ENCODE measurements at places on chromosomes 2 and 18.

DNA sequence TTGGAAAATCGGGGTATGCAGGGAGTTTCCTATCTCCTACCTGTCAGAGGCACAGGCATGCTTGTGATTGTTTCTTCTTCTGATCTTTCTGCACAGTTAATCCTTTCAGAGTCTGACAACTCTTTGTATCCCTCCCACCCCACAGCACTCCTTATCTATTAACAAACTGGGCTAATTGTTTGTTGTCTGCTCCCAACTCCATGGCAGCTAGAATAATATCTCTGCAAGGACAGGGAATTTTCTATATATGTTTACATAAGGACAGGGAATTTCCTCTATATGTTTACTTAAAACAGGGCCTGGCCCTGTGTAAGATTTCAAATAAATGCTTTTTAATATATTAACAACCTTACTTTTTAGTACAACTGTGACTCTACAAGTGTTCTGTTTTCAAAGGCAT lies 36.0 kb upstream of the VRK2 start:
- no peak for DNase-seq

DNA sequence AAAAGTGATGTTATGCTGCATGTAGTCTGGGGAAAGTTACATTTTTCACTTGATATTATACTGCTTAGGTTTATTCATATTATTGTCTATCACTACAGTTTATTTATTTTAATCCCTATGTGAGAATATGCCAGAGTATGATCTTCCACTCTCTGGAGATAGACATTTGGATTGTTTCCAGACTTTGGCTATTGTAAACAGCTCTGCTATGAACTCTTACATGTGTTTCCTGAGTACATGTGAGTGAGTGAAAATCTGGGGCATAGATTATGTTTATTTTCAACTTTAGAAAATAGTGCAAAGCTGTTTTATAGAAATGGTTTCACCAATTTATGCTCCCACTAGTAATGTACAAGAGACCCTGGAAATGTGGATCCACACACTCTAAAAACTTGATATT lies 49.0 kb upstream of the EPAS1 start:
- no peak for DNase-seq

- peak; percentile 31 for DNase-seq
These were observed 182.7 kb downstream of the RPIA start for GRCh38 chr2:88874063-88874657.

- no peak for DNase-seq
These were observed 47.0 kb downstream of the COL4A4 start for GRCh38 chr2:227117027-227117426.

DNA sequence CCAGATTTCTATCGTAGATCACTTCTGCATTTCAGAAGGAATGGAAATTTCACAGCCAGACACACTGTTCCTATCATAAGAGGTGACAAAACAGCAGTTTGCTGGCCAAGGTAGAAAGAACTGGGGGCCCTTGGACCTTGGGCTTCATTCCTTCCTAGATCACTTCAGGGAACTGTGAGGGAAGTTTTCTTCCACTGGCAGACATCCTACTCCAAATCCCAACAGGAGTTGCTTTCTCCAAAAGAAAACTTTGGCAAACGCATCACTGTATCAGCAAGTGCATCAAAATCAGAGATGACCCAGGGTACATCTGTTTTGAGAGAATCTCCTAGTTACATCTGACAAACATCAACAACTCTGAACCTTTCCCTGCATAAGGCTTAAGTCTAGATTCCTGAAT lies 348.4 kb upstream of the KLHL29 start:
- DNase-seq: no peak

DNA sequence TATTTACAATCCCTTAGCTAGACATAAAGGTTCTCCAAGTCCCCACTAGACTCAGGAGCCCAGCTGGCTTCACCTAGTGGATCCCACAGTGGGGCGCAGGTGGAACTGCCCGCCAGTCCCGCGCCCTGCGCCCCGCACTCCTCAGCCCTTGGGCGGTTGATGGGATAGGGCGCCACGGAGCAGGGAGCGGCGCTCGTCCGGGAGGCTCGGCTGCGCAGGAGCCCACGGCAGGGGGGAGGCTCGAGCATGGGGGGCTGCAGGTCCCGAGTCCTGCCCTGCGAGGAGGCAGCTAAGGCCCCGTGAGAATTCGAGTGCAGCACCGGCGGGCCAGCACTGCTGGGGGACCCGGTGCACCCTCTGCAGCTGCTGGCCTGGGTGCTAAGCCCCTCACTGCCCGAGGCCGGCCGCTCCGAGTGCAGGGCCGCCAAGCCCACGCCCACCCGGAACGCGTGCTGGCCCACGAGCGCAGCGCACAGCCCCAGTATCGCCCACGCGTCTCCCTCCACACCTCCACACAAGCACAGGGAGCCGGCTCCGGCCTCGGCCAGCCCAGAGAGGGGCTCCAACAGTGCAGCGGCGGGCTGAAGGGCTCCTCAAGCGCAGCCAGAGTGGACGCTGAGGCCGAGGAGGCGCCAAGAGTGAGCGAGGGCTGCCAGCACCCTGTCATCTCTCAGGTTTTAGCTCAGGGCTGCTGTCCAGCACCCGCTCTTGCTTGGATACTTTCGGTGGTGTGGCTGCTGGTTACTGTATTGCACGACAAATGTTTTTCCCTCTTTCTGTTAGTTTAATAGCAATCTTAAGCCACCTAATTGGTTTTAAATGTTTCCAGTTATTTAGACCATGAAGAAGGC lies 83.8 kb upstream of the LDLRAD4 start:
- DNase-seq: no peak

- no peak for DNase-seq
These were observed 10.9 kb upstream of the FAM237A start for GRCh38 chr2:206631340-206631739.

- DNase-seq: no peak
These were observed 155.8 kb downstream of the SH3RF3 start for GRCh38 chr2:109284826-109285225.

DNA sequence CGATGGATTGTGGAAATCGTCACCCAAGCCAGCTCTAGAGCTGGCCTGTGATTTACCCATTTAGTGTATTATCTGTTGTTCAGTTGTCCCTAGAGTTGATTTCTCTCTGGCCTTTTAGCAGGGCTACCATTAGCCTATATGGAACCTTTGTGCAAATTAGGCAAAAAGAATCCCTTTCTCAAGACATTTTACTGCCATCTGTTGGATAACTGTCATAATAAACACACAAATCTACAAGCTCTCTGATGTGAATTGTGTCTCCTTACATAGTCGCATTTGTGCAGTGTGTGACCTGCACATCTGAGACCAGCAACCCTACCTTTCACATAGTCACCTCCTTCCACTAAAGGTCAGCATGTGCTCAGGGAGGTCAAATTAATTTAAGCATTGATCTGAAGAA lies 34.0 kb downstream of the LOXHD1 start:
- no peak for DNase-seq

DNA sequence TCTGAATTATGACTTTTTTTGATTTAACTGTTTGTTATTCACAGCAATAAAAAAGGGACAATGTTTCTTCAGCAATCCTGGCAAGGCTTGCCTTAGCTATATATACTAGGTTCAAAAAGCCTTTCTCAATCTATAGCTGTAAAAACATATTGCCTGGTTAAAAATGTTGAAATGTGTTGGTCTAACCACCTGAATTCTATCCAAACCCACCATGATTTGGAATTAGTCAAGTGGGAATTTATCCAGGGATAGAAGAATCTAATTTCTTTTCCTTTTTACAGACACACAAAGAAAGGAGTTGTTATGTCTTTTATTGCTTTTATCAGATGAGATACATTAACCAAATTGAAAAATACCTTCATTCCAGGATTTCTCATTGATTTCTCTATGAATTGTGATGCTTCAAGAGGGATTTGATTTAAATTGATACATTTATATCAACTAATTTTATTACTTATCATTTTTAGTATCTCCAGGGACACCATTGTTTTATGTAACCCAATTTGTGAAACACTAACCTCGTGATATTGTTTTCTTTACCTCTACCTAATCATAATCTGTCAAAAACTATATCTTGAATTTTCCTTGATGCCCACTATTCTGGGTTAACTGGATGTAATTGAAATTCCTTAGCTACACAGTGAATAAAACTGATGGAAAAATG lies 88.1 kb downstream of the LRP1B start:
- no peak for DNase-seq

GRCh38 chr2:129192841-129193253 lies 786.6 kb upstream of the RAB6C start:
- DNase-seq: no peak

DNA sequence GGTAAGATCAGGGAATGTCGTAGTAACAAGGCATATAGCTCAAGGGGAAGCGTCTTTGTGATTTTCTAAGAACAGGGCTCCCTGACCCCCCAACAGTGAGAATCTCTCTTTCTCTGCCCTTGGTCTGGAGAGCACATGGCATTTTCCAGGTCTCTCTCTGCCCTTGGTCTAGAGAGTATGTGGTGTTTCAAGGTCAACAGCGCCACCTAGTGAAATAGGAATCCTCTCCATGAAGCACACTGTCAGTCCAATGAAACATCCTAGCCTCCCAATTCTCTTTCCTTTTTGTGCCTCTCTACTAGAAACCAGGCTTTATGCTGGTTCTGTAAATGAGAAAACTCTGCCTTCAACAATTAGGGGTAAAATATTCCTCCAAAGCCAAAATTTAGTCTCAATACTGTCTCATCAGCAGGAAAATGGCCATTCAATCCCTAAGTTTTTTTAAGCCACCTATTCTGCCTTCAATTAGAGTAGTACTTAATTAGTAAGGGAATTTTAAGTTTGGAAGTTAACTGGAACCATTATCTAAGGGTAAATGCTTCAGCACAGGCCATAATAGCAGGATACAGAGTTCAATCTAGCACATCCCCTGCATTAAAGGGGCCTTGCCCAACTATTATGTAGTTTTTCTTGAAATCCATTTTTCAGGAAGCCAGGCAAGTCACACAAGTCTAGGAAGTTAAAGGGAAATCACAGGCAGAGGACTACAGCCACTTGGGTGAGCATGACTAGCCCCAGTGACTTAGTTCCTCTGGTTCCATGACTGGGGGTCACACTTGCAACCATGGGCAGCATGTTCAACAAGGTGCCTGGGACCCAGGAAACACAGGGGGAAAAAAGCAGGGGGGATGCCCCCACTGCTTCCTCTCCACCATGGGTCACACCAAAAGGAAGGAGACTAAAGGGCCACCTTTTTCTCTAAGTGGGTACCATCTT lies 12.4 kb downstream of the DYM start:
- no peak for DNase-seq

- DNase-seq: no peak
These were observed 88.2 kb upstream of the MCFD2 start for GRCh38 chr2:47003641-47004427.

DNA sequence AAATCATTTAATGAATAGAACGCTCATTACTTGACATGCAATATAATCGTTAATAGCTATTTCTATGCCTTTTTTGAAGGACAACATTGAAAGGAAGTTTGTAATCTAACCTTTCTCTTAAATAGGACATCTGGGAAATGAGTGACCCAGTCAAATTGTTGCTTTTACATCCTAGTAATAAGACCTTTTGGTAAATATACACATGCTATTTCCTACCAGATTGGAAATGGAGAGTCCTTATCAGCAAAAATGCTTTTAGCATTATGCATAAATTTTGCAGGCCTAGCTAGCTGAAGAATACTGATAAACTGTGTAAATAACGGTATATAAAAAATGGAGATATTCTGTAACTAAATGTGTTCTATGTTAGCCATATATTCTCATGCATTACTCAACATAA lies 567.3 kb upstream of the DSEL start:
- DNase-seq: no peak

GRCh38 chr18:38563396-38563980 lies 997.9 kb upstream of the CELF4 start:
- no peak for DNase-seq

GRCh38 chr18:9694174-9694573 lies 13.9 kb upstream of the RAB31 start:
- DNase-seq: no peak

DNA sequence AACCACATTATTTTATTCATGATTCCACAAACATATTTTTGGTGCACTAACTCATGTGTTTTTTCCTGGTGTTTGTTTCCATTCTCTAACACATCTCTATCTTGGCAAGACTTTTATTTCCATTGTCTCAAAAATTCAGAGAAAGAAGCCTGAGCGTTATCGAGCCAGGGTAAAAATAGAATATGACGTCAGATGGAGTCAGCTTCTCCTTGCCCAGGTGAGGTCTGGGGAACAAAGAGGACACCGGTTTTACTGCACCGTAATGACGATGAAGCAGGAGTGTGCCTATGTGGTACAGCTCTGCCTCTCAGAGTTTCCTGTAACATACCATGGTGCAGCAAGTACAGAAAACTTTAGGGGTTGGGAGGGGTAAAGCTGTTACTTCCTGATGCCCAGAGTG lies 661.6 kb downstream of the PLCL1 start:
- DNase-seq: no peak
